Right lung (tissue), 10 donors: ENCODE measurements at places on chromosomes 16 and 17.

DNA sequence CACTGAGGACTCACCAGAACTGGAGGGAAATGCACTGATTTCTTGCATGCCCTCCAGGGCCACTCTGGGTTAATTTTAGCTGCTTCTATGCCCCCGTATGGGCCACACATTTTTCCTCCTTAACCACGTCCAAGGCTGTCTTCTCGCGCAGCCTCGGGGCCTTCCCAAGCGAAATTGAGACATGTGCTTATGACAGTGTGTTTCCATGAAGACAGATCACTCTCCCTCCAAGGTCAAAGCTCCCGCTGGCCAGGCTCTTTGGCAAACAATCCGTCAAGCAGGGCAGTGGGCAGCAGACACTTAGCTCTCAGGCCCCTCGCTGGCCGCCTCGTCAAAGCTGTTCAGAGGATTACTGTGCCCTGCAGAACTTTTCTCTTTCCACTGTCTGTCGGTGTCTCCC lies 243.0 kb upstream of the N4BP1 start:
- DNase-seq, result no peak

- no peak for DNase-seq
Measured at GRCh38 chr16:81623365-81624102, 155.6 kb upstream of the PLCG2 start.

- DNase-seq, result no peak
Measured at GRCh38 chr16:12323007-12323758, 346.6 kb downstream of the SNX29 start.

GRCh38 chr16:4089811-4090301 lies 26.4 kb downstream of the ADCY9 start:
- no peak for DNase-seq

DNA sequence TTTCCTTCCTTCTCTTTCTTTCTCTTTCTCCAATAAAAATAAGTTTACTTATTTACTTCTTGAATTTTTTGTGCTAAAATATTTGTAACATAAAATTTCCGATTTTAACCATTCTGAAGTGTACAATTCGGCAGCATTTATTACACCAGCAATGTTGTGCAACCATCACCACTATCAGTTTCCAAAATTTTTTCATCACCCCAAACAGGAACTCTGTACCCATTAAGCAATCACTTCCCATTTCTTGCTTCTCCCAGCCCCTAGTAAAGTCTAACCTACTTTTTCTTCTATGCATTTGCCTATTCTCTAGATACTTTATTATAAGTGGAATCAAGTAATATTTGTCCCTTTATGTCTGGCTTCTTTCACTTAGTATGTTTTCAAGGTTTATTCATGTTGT lies 2.5 kb upstream of the HP start:
- DNase-seq, result no peak

DNA sequence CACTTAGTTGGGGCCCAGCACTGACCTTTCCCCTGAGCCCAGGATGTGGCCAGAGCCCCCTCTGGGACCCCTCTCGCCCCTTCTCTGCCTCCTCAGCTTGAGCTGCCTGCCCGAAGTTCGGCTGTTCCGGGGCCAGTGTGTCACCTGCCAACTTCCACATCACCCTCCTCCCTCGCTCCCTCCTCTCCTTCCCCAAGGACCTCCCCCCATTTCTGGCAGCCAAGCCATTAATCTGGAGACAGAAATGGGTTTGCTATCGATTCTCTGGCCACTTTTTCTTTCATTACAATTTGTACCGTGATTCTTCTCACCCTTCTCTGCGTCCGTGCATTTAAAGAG lies 8.8 kb upstream of the ADAM11 start:
- no peak for DNase-seq

DNA sequence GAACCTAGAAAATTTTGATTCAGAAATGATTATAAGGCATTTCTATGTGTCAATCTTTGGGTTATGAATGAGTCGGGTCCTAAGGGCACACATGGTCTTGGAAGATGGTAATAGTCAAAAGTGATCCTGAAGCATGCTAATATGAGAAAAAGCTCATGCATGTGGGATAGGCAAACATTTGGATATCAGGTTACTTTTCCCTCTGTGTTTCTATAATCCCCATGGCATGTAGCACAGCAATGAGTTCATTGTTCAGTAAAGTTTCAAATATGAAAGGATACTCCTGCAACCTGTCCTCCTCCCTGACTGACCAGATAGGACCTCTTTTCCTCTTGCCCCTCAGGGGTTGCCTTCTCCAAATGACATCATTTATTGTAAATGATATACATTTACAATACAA lies 249.9 kb upstream of the MON1B start:
- DNase-seq, result no peak

- peak; percentile 26 for DNase-seq
Measured at GRCh38 chr16:69444873-69445517, 20.6 kb downstream of the CYB5B start.

DNA sequence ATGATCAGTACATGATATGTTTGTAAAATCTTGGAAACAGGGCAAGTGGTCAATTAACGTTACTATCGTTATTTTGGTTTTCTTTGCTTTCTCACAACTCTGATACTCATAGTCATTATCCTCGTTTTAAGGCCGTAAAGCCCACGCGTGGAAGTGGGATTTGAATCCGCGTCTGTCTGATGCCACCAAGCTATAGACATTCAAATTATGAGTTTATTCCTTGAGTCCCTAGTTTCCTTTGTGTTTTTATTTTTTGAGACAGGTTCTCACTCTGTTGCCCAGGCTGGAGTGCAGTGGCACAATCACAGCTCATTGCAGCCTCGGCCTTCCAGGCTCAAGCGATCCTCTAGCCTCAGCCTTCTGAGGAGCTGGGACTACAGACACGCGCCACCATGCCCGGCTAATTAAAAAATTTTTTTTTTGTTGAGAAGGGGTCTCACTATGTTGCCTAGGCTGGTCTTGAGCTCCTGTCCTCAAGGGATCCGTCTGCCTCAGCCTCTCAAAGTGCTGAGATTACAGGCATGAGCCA lies 1.0 kb downstream of the DCTN5 start:
- no peak for DNase-seq

- DNase-seq, result no peak
Measured at GRCh38 chr17:39096508-39097149, 54.8 kb downstream of the PLXDC1 start.

GRCh38 chr17:1808644-1809043 lies 21.1 kb downstream of the SMYD4 start:
- DNase-seq, result no peak
